Panc1 (cell line): ENCODE measurements at places on chromosomes 4 and X.

DNA sequence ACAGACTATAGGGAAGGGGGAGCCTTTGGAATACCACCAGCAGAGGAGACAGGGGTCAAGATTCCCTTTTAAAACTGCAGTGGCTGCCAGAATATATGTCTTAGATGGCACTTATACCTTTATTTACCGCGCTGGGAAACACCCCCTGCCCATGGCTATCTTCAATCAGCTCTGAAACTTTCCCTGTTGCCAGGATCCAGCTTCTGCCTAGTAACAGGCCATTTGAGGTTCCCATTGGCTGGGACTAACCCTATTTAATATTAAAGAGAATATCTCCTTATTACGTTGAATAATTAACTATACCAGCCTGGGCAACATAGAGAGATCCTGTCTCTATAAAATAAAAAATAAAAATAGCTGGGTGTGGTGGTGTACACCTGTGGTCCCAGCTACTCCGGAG lies 23.8 kb downstream of the SOWAHB start:
- DNase-seq = no peak

GRCh38 chr4:118935819-118936218 lies 47.2 kb downstream of the SYNPO2 start:
- no peak for DNase-seq

DNA sequence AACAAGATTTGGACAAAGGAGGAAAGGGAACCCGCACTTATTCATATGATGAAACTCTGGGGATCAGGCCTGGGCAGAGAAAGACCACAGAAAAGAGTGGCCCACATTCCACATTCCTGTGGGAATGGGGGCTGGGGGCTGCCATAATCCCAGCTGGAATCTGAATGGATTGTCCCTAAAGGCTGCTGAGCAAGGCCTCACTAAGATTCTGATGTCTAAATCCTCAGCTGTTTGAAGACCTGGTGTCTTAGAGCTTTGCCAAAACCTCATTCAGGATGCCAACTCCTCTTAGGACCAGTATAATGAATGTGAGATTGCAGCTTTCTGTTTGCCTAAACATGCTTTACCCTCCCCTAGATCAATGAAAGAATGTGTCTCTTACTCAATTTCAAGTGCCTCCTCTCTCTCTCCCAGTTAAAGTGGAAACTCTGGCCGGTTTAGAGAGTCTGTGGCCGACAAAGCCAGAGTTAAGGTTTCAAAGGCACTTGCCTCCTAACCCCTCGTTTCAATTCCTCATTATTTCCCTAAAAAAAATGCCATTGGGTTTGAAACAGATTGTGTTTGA lies 33.3 kb upstream of the GPC4 start:
- no peak for DNase-seq

DNA sequence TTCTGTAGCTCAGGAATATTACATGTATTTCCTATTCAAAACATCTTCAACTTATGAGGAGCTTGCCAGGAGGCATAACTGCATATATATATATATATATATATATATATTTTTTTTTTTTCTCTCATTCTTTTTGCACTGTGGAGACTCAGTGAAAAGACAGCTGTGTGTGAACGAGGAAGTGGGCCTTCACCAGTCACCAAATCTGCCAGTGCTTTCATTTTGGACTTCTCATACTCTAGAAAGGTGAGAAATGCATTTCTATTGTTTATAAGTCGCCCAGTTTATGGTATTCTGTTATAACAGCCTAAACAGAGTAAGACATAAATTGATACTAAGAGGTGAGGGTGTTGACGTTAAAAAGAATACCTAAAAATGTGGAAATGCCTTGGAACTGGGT lies 710.6 kb downstream of the TRAM1L1 start:
- DNase-seq = no peak
